ENCODE measurements at places on chromosomes 11 and 22.

DNA sequence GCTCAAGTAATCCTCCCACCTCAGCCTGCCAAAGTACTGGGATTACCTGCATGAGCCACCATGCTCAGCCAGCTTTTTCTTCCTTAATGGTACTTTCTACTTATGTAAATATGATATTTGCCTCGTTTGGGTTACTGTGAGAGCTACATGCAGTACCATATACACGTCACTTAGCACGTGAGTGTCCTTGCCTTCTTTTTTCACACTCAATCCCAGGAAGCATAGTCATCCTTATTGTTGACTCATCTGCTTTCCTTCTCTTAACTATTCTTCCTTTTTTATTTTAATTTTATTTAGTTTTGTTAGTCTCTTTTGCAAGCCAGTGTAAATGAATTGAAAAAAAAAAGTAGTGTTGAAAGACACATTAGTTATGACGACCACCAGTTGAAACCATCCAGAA lies 205.9 kb downstream of the HIPK3 start:
- DNase-seq = no peak

GRCh38 chr11:118620529-118621070 lies 13.2 kb downstream of the PHLDB1 start:
- DNase-seq = no peak

- no peak for DNase-seq
Measured at GRCh38 chr22:30978304-30978962, 9.4 kb downstream of the TUG1 start.

DNA sequence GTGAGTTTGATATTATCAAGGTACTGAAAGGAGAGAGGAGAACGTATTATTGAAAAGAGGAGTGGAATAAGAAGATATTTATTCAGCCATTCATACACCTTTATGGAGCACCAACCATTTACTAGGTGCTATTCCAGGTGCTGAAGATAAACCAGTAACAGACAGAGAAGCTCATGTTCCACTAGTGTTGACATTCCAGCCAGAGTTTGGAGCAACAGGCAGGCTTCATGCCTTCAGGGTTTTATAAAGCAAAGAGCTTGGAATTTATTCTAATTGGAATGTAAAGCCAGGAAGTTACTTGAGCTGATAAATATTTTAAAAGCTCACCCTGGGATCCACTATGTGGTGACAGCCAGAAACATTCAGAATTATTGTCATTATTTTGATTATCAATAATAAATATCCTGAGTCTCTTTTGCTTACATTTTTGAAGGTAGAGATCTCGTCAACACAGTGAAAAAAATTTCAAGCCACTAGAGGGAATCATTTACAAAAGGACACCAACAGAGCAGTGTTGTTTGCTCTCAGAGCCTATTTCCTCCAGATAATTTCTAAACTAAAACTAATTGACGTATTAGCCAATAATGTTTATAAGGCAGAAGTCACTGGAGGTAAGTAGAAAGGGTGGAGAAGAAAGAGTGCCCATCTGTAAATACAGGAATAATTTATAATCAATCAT lies 172.0 kb downstream of the KCNA4 start:
- no peak for DNase-seq

GRCh38 chr11:134945993-134946392 lies 534.0 kb upstream of the B3GAT1 start:
- DNase-seq = no peak

- DNase-seq = no peak
Measured at GRCh38 chr11:1281326-1281973, 28.0 kb downstream of the TOLLIP start.

Measured in anterior cingulate cortex (tissue), 58 donors.